WTC11 (cell line): ENCODE measurements at places on chromosomes 1 and 21. TPM values are rescaled to one million over a fixed set of nuclear protein-coding genes. Genes with fewer than 3 reads are reported as not detected.

GRCh38 chr1:161721738-161722343 lies 497 bp downstream of the FCRLB start:
- DNase-seq: no peak

- no peak for DNase-seq
These were observed 166.7 kb downstream of the GALNT2 start for GRCh38 chr1:230233786-230234185.

- no peak for DNase-seq
These were observed 360.6 kb upstream of the USP24 start for GRCh38 chr1:55575571-55576279.

GRCh38 chr1:13478692-13479091 lies 35.1 kb downstream of the LRRC38 start:
- DNase-seq: no peak

DNA sequence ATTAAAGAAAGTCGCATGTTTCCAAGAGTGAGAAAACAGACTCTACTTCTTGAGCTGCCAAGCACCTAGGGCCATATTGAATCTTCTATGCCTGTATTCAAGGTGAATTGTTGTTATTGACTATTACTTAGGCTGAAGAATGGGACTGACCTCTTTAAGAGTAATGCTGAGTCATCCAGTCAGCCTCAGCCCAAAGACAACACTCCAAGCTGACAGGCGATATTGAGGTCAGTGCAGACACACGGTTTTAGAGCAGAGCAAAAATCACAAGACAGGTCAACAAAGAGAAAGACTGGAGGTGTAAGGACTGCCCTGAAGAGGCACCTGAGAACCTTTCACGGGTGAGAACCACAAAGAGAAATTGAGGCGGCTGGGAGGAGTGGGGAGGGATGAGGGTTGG lies 146.9 kb downstream of the MIS18A start:
- DNase-seq: no peak

- no peak for DNase-seq
These were observed 25.8 kb upstream of the EVA1B start for GRCh38 chr1:36349241-36349671.

DNA sequence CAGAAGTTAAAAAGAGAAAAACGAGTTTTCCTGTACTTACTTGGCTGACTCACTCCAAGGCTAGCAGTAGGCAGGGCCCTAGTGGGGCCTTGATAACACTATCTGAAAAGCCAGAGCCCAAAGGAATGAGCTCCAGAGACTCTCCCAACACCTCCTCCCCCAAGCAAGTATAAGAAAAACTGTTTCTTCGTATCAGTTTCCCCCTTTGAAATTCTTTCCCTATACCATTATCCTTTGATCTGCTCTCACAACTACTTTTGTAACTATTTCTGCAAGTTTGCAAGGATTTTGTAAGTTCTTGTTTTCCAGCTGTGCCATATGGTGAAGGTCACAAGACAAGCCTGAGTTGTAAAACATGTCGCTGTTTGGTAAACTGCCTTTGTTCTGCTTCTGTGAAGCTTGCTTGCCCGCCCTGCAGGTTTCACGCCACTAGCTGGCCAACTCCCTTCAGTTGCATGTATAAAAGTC lies 36.5 kb upstream of the KCNJ15 start:
- no peak for DNase-seq

DNA sequence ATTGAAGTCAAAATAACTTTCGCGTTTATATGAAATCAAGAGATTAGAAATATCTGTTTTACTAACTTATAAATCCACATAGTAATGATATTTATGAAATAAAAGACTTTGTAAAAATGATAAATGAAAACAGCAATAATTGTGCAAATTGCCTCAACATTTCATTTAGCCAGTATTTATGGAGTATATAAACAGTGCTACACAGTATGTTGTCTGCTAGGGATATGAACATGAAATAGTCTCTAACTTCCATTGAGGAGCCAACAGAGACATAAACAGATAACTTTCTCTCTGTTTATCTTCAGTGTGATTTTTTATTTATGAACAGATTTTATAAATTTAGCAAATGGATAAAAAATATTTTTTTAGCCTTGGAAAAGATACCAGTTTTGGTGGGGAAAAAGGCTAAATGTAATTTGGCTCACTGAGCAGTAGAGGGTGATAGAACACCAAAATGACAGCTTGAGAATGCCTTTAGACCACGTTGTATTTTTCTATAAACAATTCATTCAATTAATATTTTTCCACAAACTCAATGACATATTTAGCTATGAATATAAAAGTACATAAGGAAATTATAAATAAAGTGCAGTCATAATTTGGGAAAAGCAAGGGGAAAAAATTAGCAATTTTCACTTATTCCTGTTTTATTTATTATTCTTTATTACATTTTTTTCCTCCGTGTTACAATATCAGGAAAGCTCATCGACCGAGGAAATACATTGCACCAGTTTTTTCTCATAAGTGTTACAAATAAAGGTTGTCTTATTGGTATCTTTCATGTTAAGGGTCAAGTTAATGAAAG lies 47.5 kb upstream of the EEIG2 start:
- DNase-seq: no peak

- DNase-seq: no peak
These were observed 42.8 kb upstream of the KRTAP11-1 start for GRCh38 chr21:30924146-30924700.

GRCh38 chr1:87642581-87643221 lies 314.0 kb downstream of the LMO4 start:
- no peak for DNase-seq

GRCh38 chr1:167191958-167192357 lies 28.7 kb upstream of the POU2F1 start:
- no peak for DNase-seq

DNA sequence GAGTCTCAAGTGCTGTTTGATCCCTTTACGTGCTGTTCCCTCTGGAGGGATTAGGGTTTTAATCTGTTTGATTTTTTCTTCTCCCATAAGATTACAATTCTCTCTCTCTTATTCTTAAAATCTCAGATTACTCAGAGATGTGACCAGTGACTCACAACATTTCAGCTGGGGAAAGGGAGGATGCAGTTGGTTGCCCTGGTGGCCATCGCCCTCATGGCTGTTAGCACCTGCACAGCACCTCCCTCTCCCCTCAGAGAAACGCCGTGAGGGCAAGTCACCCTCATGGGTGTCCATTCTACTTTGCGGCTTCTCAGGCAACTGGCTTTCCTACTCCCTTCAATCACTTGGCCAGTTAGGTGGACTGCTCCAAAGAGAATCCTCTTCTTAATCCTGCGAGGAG lies 42.4 kb upstream of the KCNA3 start:
- DNase-seq: no peak

DNA sequence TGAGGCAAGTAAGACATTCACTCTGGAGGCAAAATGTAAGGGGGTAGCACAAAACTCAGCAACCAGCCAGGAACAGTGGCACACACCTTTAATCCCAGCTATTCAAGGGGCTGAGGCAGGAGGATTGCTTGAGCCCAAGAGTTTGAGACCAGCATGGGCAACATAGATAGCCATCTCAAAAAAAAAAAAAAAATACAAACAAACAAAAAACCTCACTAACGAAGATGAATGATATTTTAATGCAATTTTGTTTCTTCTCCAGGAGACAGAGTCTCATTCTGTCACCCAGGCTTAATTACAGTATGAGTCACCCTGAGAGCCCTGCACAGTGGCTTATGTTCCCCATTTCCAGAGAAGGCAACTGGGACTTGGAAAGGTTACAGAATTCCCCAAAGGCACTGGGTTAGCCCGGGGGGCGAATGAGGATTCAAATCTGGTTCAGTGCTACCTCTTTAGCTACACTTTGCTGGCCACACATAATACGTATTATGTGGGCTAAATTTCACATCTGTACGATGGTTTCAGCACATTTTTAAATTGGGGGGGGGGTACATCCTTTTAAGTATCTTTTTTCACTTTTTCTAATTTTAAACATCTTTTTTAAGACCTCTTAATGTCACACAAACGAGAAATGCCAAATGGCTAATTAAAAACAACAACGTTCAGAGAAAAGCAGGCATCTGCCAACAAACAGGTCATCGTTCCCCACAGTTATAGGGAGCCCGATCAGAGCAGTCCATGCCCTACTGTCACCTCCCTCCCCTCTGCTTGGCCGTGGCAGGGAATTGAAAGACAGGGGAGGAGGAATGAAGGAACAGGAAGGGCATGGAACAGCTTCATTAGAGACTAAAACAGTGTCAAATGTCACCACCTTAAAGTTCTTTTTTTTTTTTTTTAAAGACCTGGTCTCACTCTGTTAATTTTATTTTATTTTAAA lies 3.5 kb downstream of the CELA2A start:
- no peak for DNase-seq

DNA sequence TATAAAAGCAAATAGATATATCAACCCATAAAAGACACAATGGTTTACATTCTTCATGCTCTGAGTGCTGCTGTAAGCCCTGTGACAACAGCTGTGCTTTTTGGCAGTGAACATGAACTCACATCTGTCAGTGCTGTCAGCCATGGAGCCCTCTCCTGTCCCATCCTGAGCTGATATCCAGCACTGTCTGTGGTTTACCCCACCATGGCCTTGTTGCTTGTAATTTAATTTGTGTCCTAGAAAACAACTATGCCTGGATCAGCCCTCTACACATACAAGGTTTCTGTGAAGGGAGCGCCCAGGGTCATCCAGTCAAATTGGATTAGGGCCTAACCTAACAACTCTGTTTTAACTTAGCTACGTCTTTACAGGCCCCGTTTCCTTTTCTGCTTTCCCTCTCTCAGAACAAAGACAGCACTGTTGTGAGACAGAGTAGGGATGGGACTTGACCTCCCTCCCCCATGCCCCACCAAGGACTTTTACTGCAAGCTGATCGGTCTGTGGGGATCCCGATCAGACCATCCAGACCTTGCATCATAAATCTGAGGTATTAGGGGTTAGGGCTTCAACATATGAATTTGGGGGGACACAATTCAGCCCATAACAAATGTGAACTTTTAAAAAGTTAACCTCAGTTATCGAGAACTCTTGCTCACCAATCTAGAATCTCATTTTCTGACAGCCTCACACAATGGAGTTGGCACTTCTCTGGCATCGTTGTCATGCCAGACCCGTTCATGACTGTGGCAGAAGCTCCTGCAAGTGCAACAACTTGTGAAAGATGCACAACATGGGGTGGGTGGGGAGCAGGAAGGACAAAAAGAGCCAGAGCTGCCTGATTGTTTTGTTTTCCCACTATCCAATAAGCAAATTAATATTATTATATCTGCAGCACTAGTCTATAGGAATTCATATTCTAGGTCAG lies 16.4 kb upstream of the SLC44A3 start:
- DNase-seq: no peak

- DNase-seq: no peak
These were observed 152.6 kb downstream of the ZC3H11B start for GRCh38 chr1:219460081-219460895.

GRCh38 chr1:8987881-8988617 lies 38.2 kb downstream of the SLC2A7 start:
- peak; percentile 81 for DNase-seq

GRCh38 chr1:22139817-22140216 lies 3.1 kb downstream of the WNT4 start:
- DNase-seq: no peak

GRCh38 chr1:194598098-194598497 lies 1411.7 kb upstream of the B3GALT2 start:
- DNase-seq: no peak

DNA sequence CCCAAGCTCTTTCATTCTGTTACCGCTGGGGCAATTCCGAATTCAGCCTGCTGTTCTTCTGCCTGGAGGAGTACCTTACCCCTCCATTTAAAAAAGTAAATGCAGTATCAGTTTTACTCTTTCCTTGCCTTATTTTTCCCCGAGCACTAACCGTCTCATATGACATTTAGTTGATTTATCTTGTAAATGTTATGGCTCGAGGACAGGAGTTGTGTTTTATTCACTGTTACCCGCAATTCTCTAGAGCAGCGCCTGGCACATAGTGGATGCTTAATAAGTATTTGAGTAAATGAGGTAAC lies 425 bp upstream of the TADA1 start:
- no peak for DNase-seq

- peak; percentile 90 for DNase-seq
These were observed 7.9 kb downstream of the ACOT7 start for GRCh38 chr1:6385488-6386191.

DNA sequence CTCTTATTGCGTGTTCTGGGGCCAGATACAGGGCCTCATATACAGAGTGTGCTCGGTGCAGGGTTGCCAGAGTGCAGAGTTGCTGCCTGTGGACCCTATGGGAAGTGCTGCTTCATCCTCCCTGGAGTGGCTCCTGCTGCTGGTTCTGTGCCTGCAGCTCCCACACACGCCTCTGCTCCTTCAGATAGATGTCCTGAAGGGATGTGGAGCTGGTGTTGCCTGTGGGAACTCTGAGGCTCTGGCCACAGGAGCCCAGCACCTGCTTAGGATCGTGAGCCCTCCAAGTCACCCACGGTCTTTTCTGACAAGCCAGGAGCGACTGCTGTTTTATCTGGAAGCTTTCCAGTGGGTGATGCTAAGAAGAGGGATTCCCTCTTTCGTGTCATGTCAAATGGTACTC lies 120.5 kb downstream of the CAMTA1 start:
- DNase-seq: no peak

DNA sequence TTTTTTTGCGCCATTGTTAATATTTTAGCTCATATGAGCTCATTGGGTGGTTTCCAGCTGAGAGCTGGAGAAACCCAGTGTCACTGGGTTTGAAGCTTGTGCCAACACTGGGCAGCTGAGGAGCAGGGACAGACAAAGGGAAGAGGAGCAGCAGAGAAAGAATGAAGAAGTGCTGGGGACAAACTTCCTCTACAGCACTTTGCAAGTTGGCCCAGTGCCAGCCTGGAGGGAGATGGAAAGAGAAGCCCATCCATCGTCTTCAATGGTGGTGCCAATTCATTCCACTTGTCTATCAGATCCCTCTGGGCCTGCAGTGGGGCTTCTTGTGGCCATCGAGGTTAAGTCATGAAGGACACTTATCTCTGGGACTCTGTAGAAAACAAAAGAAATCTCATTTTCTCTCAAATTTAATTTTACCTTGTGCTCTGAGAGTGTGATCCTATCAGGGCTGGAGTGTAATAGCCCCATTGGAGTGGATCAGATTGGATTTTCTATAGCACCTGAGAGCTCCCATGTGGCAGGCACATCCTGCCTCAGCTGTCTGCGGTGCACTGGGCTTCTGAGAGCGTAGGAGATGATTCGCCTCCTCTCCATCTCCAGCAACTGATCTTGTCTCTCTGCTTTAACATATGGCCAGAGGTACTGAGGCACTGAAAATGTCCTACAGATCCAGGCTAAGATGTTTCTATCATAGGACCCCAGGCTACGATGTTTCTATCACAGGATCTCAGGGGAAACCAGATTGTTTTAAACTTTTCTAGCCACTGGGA lies 114.7 kb downstream of the TNR start:
- no peak for DNase-seq

The MTHFR gene
- total RNA-seq: 19.4 to 23.4 TPM (median 22.6 TPM) in 3 replicates

The TSHB gene
- not detected in 3 replicates for total RNA-seq

The TMPRSS15 gene
- not detected in 3 replicates for total RNA-seq

The NBPF4 gene
- total RNA-seq: not detected in 3 replicates

The KIF14 gene
- total RNA-seq: 20.0 to 24.4 TPM (median 20.7 TPM) in 3 replicates

The KIFAP3 gene
- 2.2 to 2.4 TPM (median 2.3 TPM) in 3 replicates for total RNA-seq

The FCRL1 gene
- total RNA-seq: not detected in 3 replicates

The GATAD2B gene
- 42.1 to 46.9 TPM (median 44.5 TPM) in 3 replicates for total RNA-seq

The HMGCL gene
- 22.7 to 31.2 TPM (median 25.4 TPM) in 3 replicates for total RNA-seq

The SELENBP1 gene
- total RNA-seq: 17.9 to 23.9 TPM (median 20.2 TPM) in 3 replicates

The MCOLN2 gene
- 3.8 to 5.4 TPM (median 4.8 TPM) in 3 replicates for total RNA-seq

The ERICH3 gene
- 0.07 TPM in 1 of 3 replicates, not detected in the others for total RNA-seq

The SPTA1 gene
- 0.02 to 0.11 TPM (median 0.09 TPM) in 3 replicates for total RNA-seq

The OR2L8 gene
- total RNA-seq: not detected in 3 replicates

The FBXO2 gene
- total RNA-seq: 58.2 to 68.2 TPM (median 63.7 TPM) in 3 replicates
